ENCODE measurements at places on chromosomes 12 and 14.

DNA sequence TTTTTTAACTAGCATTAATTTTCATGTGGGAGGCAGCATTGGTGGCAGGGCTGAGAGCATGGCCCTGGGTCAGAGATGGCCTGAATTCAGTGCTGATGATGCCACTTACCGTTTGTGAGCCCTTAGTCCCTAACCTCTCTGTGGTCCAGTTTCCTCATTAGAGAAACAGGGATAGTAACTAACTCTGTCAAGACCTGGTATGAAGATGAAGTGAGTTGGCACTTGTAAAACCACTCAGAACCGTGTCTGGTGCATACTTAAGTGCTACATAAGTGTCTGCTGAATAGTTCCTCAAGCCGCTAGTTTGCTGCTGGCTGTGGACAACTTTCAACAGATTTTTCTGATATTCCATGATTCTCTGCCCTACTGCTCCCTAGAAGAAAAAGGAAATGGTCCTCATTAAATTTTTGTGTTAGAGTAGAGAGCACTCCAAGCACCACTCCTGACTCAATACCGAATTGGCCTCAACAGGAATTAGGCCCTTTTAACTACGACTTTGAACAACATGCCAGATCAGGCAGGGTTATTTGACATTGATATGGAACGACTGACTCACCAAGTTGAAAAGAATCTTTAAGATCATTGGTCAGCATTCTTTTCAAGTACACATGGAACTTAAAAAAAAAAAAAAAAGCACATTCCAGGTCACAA, 250.2 kb downstream of the ANO2 start:
- no peak for DNase-seq

GRCh38 chr12:106205208-106206069, 42.4 kb downstream of the CKAP4 start:
- no peak for DNase-seq

DNA sequence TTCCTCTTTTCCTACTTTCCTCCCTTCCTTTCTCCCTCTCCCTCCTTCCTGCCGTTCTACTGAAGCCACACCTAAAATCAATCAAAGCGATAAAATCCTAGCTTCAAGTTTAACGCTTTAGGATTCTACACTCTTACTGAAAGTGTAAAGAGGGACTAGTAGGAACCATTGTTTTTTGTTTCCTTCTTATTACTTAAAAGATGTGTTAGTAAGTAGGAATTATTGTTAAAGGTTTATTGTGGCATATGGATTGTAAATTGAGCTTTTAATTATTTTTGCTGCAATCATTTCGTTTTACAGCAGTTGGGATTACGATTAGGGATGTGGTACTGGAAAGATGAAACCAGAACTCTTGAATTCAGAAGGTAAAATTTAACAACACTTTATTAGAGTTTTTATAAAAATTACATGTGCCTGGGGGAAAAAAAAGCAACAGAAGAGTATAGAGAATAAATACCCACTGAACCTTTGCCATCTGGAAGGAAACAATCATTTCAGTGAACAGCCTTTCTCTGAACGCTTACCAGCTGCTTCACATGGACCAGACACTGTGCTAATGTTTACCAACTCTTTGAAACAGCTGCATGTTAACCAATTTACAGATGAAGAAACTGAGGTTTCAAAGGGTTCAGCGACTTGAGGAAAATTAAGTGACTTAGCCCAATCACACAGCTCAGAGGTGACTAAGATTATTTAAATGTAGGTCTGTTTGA, 1.0 kb downstream of the PPP1R36 start:
- DNase-seq, result no peak

DNA sequence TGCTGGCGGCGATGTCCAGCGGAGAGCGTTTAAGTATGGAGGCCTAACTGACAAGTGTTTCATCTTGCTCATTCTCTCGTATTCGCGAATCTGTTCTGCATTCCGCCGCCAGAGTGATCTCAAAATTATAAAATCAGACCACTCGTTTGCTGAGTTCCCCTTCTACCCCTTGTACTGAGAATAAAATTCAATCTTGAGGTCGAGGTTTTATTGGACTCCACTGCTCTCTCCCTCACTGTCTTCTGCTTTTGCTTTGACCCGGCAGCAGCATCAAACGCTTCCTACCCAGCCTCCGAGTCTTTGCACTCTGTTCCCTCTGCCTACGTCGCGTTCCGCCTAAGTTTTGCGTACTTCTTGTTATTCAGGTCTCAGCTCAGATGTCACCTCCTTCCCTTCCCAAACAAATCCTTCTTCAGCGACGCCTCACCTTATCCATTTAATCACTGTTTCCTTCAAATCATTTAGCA, 462 bp downstream of the KNTC1 start:
- DNase-seq, result no peak

DNA sequence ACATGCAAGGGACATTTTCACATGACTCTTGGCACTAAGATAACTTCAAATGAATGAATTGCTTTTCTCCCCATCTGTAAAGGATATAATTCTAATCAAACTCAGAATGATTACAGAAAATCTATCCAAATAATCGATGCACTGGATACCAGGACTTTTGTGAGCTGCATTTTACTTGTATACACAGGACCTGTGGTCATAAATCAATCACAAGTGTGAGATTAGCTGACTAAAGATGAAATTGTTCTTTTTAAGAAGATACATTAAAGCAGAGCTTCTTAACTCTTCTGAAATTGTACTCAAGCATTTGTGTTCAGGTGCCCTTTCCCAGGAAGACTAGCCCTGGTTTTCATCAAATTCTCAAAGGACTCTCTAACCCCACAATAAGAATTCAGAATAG, 66.3 kb downstream of the ESR2 start:
- no peak for DNase-seq

GRCh38 chr14:95361373-95362137, 41.8 kb upstream of the CLMN start:
- DNase-seq, result no peak

DNA sequence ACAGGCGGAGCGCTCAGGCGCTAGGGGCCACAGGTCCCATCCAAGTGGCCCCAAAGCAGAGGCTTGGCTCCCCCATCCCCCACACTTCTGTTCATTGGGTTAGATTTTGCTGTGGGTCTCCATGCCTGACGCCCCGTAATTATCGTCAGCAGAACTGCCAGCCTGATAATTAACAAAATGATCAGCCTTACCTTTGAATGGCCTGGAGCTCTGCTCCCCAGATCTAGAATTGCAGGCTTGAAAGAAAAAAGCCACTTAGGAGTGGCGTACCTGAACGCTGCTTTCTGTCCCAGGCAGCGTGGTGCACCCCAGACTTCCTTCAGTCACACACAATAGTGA, 28.7 kb upstream of the LRP1-AS start:
- DNase-seq, result no peak

- peak; percentile 66 for DNase-seq
These were observed 62.6 kb upstream of the RESF1 start for GRCh38 chr12:31896514-31897039.

DNA sequence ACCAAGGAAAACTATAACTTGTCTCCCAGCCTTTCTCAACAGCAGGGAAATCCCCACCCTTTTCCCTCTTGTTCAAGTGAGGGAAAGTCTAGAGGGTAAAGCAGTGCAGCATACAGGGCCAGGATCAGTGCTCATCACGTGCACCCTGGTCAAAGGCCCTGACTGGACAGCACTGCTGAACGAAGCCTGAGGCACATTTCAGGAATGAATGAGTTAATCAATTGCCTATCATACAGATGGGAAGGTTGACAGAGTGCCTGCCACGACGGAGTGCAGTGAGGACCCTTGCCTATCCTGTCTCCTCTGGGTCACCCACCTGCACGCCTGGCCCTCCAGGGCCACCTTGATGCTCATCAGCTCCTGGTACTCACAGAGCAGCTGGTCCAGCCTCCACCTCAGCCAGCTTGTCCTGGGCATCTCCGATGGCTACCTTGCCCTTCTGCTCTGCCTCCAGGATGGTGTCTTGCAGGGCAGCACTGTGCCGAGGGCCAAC, 11.7 kb upstream of the KRT73 start:
- no peak for DNase-seq

GRCh38 chr14:36655963-36656686, 5.5 kb upstream of the PAX9 start:
- DNase-seq, result no peak

- no peak for DNase-seq
These were observed 17.5 kb downstream of the MAX start for GRCh38 chr14:65084554-65085505.

- peak; percentile 5 for DNase-seq
These were observed 72.9 kb downstream of the TRAFD1 start for GRCh38 chr12:112198120-112198733.
